Stimulated activated CD8-positive, alpha-beta memory T cell treated with anti-CD3 and anti-CD28 coated beads, Interleukin-4, amount 100 ng/mL, for 1 hour (primary cell): ENCODE measurements at places on chromosomes 6 and 20.

GRCh38 chr20:62771396-62772102 is 24.7 kb upstream of the MRGBP start:
- DNase-seq, result no peak

GRCh38 chr6:15897063-15897876 is 231.6 kb upstream of the MYLIP start:
- DNase-seq, result no peak

DNA sequence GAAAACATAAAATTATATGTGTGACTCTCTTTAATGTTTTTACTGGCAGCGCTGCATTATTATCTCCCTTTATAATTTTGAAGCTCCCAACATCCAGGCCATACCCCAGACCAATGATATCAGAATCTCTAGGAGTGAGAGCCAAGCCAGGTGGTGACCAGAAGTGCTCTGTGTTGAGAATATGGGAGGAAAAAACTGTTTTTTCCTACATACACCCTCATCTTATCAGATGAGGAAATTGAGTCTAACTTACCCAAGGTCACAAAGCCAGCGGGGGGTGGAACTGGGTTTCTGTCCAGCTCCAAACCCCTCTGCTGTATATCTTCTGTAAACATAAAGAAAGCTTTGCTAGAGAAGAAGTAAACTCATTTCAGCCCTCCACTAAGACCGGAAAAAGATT is 42.5 kb downstream of the LY86 start:
- no peak for DNase-seq

- no peak for DNase-seq
These were observed 44.4 kb downstream of the DTD1 start for GRCh38 chr20:18632196-18632789.

DNA sequence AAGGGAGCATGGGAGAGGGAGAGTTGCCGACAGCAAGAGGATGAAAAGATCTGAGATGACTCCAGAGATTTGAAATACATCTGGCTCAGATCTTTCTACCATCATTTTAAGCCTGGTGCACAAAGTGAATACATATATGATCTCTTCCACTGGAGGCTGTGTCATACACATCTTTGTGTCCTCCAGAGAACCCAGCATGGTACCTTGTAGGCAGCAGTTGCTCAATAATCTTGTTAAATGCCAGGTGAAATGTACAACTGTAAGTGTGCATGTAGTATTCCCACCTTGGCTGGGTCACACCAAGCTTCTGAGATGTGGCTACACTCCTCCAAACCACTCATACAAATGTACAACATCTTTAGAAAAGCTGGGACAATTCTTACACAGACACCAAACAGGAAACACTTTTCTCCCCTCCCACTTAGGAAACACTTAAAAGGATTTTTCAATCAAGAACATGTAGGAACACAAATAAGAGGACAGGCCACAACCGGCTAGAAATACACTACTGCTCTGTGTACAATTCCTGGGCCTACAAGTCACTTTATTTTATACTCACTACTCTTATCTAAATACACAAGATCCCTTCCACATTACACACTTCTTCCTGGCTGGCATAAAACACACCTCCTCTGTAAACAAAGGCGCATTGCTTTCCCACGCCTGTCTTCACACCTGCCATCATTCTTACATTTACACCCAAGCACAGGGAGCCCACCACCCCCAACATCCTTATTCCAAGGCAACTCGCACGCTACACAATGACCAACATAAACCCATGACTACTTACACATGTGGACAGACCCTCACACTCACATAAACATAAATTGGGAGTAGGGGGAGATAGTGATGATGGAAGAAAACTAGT is 3.8 kb upstream of the IER3 start:
- no peak for DNase-seq

- no peak for DNase-seq
These were observed 37.9 kb upstream of the MRGBP start for GRCh38 chr20:62758226-62758912.

DNA sequence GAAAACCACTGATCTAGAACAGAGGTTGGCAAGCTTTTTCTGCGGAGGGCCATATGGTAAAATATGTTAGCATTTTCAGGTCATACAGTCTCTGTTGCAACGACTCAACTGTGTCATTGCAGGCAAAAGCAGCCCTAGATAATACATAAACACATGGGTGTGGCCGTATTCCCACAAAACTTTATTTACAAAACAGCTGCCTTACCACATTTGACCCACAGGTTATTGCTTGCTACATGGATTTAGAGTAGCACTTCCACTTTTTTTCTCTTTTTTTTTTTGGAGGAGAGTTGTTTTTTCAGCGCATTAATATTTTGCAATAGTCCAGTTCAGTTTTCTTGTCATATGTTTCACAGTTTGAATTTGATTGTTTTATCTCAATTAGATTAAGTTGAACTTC is 2.5 kb upstream of the IGF2R start:
- DNase-seq, result no peak

DNA sequence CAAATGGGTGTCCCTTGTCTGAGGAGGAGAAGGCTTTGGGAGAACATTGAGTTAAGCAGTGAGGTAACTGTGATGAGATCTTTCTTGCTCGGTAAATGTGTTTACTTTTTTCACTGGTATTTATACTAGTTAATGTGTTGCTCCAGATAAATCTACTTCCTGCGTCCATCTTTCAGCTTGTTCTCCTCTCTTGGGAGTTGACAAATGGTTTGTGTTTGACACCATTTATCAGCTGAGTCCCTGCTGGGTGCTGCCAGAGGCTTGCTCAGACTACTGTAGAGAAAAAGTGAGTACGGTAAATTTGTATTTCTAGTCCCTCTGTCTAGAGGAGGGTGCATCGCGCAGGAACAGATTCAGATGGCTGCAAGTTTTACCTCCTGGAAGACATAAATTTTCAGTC is 8.3 kb upstream of the PRDM1 start:
- no peak for DNase-seq

DNA sequence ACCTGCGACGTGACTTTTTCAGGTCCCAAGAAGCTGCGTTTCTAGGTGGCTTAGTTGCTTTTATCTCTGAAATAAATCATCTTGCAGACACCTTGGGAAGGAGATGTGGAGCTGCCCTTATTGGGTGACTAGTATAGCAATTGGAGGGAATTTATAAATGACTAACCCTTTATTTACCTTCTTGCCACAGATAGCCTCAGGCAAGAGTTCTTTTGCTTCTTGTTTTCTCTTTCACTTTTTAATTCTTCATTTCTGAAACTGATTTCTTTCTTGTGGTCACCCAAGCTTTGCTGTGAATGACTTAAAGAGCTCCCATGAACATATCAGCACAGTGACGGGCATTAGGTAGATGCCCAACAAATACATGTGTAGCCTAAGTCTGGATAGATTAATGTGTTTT is 3.0 kb downstream of the ADGRF4 start:
- DNase-seq, result no peak

DNA sequence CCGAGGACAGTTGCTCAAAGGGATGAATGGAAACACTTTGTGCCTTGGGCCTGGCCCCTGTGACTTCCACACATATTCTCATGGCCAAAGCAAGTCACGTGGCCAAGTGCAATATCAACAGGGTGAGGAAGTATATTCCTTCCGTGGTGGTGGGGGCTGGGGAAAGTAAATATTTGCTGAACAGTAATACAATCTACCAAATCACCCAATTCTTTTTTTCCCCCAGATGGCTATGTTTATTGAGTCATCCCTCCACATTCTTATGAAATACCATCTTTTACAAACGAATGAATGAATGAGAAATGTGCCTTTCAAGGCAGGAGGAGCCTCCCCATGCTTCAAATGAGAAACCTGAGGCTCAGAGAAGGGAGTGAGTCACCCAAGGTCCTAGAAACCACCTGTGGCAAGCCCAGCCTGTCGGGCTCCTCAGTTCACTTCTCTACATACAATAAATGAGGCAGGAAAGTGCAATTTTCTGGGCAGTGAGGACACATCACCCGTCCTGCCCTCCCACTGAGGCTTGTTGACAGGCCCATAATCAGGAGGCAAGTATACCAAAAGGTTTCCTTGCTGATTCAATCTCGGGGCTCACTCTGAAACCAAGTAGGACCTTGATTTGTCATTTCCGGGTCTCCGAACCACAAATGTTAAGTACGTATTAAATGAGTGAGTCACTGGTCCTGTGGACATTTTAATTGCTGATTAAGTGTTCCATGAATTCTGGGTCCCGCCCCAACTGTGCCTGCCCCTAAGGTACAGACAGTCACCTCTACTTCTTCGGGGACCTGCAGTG is 25.3 kb upstream of the TOP1 start:
- peak; percentile 43 for DNase-seq

DNA sequence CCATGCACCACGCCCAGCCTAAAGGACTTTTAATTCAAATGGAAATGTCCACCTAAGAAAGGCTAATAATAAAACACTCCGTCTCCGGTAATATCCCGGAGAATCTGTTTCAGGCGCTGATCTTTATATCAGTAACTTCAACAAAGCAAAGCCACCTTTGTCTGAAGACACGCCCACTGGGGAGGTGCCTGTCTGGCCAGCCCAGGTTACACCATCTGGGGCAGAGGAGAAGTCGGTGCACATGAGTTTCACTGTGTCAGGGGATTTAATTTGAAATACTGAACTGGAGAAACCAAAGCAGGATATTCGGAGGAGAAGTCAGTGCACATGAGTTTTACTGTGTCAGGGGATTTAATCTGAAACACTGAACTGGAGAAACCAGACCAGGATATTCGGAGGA is 9.4 kb downstream of the SERPINB6 start:
- DNase-seq, result no peak

- no peak for DNase-seq
These were observed 81.2 kb downstream of the EZR start for GRCh38 chr6:158737710-158738615.

GRCh38 chr6:139984317-139984716 is 609.9 kb upstream of the CITED2 start:
- DNase-seq, result no peak

- DNase-seq, result no peak
These were observed 114.5 kb downstream of the RNF144B start for GRCh38 chr6:18501663-18502013.

- no peak for DNase-seq
These were observed 70.3 kb downstream of the GFRA4 start for GRCh38 chr20:3592931-3593330.

DNA sequence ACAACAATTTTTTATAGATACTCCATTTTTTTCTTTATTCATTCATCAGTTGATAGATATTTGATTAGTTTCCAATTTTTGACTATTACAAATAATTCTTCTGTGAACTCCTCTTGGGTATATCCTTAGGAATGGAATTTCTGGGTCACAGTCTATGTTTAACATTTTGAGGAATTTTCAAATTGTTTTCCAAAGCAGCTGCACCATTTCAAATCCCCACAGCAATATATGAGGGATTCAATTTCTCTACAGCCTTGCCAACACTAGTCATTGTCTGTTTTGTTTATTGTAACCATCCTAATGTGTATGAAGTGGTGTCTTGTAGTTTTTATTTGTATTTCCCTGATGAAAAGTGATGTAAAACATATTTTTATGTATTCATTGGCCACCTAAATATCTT is 320.3 kb upstream of the DEFB112 start:
- DNase-seq, result no peak

DNA sequence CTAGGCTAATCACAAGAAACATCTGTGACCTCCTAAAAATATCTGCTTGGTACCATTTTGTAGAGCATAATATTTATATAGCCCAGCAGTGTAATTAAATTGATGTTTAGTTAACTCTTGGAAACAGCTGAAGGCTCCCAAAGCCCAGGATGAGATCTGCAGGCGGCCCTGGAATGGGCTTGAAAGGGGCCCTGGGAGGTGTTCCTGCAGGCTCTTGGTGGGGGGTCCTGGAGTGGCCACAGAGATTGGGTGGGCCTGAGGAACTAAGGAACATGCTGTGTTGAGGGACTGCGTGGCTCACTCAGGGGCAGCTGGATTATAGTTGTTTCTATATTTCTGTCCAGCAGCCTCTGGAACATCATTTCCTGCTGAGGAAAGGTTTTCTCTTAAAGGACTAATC is 9.2 kb downstream of the SCP2D1 start:
- no peak for DNase-seq

DNA sequence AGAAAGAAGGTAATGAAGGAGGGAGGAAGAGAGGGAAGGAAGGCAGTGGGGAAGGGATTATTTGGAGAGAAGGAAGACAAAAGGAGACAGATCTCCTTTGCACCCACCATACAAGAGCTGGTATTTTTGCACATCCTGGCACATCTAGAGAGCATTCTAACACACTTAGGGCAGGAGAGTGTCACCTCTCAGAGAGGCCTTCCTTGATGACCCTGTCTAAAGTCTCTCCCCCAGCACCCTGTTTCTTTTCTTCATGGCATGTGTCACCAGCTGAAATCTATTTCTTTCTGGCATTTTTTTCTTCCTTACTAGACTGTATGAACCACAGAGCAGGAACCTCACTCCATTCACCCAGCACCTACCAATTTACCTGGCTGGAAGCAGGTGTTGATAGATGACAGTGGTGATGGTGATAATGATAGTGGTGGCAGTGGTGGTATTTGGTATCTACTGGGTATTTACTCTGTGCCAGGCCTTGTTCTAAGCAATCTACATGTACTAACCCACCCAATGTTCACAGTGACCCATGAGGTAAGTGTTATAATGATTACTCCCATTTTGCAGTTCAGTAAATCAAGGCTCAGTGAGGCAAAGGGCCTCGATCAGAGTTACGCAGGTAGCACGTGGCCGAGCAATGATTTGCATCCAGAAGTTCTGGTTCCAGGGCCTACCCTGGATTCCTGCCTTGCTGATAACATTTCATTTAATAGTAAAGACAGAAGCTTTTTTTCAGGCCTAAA is 131.8 kb downstream of the NFATC2 start:
- DNase-seq, result no peak

DNA sequence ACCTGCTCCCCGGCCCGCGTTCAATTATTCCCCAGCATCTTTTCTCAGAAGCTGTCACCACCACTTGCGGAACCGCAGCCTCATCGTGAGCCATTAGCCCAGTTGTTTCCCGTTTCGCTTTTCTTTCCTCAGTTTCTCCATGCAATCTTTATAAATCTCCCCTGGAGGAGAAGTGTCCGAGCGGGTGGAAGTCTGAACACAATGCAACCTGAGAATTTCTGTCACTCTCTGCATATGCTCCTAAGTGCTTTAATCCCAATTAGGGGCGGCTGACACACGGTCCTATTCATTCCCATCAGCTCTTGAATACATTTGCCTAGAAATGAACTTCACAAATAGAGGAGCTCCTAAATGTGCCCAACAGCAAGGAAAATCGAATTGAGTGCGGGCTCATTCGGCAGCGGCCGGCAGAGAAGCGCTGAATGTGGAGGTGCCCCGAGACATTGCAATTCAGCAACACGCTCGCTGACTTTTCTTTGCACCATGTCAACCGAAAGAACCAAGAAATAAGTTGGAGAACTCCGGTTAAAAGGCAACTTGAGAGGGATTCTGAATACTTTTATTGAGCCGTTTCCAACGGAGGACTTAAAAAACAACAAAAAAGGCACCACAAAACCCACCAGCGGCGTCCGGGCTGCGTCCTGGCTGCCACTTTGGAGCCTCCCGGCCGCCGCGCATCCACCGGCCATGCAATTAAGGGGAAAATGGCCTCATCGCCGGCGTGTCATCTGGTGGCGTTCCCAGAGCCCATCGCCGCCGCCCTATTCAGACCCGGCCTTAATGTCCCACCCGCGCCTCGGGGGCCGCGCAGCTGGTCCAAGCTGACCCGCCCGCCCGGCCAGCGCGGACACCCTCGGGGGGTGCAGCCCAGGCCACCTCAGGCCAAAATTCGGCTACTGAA is 3.9 kb upstream of the PRDM13 start:
- no peak for DNase-seq

- no peak for DNase-seq
These were observed 658.8 kb upstream of the CHD6 start for GRCh38 chr20:42276718-42277602.
